Bone marrow (tissue), 2 donors: ENCODE measurements at places on chromosomes 7 and 10.

GRCh38 chr10:7797582-7797981 is 9.6 kb downstream of the ATP5F1C start:
- DNase-seq, result no peak

GRCh38 chr10:76353237-76353851 is 921.9 kb downstream of the LRMDA start:
- DNase-seq, result no peak

- no peak for DNase-seq
Observed at GRCh38 chr7:17722798-17723197, 217.5 kb downstream of the SNX13 start.

DNA sequence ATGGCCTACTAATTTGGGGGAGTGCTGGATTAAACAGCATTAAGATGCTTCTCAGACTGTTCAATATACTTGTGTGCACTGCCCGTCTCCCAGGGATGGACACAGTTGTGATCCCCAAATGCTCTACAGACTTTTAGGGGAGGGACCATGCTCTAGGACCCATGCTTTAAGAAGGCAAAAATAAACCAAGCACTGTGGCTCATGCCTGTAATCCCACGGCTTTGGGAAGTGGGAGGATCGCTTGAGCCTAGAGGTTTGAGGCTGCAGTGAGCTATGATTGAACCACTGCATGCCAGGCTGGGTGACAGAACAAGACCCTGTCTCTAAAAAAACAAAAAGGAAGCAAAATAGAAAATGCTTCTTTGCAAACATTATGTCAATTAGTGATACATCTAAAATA is 102.6 kb downstream of the VOPP1 start:
- DNase-seq, result no peak

DNA sequence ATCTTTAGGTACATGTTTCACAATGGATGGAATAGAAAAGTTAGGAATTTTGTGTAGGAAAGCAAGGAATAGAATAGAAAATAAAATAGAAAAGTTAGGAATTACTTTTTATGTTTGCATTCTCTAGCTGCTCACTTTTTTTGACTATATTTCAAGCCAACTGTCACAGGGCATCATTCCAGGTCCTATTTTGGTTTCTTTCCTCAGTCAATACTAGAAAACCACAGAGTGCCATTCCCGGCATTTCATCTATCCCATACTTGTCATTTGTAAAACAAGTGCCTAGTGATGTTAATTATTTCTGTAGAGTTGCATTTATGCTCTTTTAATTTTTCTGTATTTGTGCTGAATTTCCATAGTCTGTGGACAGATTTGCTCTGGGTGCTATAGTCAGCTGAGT is 66.2 kb downstream of the SDK1 start:
- DNase-seq, result no peak

GRCh38 chr7:1591396-1591795 is 21.6 kb upstream of the PSMG3 start:
- DNase-seq, result no peak

DNA sequence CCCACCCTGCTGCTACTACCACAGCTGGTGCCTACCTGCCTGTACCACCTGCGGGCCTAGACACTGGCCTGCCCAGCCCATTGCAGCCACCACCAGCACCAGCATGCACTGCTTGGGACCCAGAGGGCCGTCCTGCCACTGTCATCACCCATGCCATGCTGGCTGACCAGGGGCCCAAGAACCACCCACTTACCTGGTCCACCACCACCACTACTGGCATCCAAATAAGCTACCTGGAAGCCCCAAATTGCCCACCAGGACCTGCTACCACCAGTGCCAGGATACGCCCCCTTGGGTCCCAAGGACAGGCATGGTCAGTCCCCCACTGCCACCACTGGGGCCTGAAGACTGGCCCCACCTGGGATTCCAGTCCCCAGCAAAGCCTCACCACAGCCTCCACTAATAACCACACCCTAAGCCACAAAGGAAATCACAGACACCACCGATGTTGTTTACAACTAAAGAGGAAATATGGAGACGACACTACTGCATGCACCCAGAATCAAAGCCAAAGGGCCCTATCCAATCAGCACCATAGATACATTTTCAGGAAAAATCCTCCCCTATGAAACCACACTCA is 70.5 kb upstream of the DIP2C start:
- DNase-seq, result no peak

- DNase-seq, result no peak
Observed at GRCh38 chr10:98226508-98227144, 41.4 kb downstream of the LOXL4 start.

GRCh38 chr7:34133983-34134782 is 228.8 kb downstream of the BMPER start:
- no peak for DNase-seq

DNA sequence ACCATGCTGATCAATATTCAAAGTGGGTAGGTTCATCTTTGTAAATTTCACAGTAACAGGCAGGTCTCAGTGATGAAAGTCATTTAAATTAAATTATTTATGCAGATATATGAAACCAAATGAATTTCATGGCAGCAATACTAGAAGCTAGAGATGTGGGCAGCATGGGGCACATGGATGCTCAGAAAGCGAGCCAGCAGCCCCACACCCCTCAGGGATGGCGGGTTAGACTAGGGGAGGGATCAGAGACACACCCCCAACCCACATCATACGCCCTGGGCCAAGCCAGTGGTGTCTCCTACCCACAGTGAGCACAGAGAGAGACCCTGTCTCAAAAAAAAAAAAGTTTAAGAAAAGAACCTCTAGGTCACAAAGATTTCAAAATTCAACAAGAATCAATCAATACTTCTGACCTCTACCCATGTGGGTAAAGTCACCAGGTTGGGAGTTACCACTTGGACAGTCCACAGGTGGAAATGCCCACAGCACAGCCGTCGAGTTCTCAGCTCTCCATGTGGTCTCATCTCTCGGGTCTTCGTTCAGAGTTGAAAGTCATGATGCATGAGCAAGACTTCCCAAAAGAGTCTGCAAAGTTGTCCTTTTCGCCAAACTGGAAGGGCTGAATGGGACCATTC is 79.3 kb upstream of the PPP2R2D start:
- no peak for DNase-seq

DNA sequence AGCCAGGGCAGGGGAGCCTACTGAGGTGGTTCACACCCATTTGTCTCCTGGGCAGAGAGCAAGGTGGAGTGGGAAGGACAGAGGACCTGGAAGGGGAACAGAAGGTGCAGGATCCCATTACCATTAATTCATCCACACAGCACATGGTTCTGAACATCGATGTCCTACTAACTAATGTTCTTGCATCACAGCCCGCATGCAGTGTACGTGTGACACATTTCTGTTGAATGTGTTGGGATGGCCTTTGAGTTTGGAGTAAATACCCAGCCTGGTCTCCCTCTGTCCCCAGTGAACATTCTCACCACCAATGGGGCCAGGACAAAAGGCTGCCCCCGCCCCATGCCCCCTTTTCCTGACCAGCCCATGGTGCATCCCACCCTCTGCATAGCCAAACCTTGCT is 46.3 kb downstream of the FAM241B start:
- no peak for DNase-seq

DNA sequence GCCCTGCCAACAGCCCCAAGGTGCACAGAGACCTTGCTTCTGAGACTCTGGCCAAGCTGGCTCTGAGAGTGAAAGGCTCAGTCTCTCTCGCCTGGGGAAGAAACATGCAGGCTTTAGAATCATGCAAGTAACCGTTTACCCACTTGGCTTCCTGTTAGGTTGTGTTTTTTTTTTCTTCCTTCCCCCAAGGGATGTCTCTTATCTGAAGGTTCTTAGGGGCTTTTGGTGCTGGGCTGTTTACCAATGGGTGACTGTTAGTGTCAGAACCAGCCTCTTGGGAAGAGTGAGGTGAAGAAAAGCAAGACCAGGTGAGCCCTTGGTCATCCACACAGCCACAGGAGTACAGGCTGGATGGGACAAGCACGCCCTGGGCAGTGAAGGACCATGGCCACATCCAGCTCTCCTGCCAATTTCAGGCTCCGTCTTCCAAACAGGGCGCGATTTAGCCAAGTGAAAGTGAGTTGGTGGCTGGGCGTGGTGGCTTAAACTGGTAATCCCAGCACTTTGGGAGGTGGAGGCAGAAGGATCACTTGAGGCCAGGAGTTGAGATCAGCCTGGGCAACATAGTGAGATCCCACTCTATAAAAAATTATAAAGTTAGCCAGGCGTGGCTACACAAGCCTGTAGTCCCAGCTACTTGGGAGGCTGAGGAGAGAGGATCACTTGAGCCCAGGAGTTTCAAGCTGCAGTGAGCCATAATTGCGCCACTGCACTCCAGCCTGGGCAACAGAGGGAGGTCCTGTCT is 76.3 kb upstream of the CUX1 start:
- DNase-seq, result peak; percentile 56

DNA sequence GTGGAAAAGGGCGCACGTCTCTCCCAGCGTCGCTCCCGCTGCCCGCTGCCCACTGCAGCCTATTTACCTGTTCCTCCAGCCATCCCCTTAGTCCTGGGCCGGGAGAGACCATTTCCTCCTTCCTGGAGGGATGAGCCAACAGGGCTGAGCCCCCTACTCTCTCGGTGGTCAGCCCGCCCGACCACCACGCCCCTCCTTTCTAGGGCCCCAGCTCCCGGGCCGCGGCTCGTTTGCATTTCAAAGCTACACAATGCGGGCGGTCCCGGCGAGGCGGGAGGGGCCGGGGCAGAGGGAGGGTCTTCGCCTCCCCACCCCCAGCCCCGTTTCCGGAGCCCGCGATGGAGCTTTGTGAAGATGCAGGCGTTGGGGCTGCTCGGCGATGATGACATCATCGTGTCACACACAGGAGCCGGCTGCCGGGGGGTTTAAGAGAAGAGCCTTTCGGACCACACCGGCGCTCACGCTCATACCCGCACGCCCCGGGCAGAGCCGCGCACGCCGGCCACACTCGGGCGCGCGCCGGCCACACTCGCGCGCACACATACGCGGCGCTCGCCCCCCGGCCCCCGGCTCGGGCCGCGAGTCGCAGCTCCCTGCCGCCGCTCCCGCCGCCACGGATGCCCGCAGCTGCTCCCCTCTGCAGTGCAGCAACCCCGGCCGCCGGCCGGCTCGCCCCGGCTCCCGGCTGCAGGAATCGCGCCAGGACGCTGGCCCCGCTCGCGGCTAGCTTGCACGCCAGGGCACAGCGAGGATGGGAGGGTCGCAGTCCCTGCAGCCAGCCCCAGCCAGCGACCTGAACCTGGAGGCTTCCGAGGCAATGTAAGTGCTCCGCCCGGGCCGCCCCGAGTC is 107.7 kb upstream of the BTBD16 start:
- no peak for DNase-seq

DNA sequence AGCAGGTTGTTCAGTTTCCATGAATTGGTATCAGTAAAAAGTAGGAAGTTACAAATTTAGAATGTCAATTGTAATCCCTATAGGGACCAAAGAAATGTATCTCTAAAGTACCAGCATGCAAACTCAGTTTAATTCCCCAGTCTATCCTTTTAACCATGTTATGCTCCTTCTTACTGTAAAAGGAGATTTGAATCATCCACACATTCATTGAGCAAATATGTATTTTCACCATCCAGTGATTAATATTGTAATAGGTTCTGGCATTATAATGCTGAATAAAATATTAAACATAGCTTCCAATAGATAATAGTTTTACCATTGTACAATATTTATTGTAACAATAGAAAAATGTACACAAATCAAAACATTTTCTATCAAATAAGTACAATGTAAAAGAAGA is 228.2 kb upstream of the SEMA3A start:
- DNase-seq, result no peak

DNA sequence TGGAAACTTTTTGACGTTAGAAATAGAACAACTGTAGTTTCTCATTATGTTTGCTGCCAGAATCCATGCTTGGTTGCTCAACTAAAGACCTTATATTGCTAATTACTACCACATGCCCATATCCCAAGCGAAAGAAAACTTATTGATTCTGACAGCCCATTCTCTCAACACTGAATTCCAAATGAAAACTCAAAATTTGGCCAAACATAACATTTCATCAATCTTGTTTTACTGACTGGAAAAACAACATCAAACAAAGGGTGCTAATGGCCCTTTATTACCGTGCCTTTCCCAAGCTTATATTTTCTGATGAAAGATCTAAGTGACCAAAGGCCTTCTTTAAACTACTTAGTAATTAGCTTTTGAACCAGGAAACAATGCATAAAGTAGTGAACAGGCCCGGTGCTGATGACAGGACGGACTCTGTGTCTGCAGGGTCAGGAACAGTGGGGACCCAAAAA is 531.8 kb downstream of the KCNMA1 start:
- no peak for DNase-seq

GRCh38 chr7:124934841-124935240 is 5.2 kb upstream of the POT1 start:
- no peak for DNase-seq

DNA sequence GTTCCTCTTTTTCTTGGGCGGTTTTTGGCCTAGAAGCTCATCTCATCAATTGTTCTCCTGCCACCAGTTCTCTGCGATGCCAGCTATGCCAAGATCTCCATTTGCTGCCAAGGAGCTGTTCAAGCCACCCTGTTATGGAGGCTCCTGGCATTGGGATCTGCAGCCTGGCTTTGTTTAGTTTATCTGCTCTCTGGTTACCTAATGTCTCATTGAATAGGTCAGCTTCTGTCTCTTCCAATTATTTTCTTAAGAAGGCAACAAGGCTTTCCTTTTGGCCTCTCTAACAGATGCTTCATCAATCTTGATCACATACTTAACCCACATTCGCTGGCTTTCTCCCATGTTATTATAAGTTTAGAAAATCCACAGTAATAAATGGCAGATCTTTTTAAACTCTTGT is 20.6 kb upstream of the SDK1 start:
- DNase-seq, result no peak

DNA sequence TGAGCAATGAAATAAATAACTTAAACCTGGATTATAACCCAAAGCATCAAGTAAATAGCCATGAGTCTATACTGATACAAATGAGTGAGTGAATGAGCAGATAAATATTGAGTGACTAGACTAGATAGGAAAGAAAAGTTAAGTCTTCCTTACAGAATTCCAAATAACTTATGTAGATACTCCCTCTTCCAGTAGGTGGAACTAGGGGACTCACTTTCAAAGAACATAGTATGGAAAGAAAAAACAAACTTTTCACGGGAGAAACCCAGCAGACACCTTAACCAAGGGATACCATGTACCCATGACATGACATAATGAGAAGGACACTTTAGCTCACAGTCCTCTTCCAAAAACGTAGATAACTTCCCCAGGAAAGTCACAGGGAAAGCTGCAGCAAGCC is 32.2 kb downstream of the CSGALNACT2 start:
- DNase-seq, result no peak

- DNase-seq, result no peak
Observed at GRCh38 chr7:139362981-139363380, 3.3 kb downstream of the LUC7L2 start.
